Activated CD4-positive, CD25-positive, alpha-beta regulatory T cell (primary cell): ENCODE measurements at places on chromosomes 11 and 22.

DNA sequence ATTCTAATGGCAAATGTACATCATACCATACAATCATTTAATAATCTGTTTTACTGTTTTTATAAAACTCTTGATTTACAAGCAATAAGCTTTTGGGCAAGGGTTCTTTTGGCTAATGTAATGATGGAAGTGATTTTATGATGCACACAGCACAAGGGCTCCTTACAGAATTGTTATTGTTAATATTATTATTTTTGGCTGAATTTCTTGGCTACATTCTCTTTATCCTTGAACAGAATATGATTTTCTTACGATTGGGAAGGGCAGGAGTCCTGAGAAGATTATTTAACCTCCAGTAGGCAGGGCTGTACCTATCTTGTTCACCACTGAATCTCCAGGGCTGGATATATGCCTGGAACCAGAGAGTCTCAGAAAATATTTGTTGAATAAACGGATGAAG lies 70.4 kb upstream of the ARHGAP20 start:
- no peak for DNase-seq

DNA sequence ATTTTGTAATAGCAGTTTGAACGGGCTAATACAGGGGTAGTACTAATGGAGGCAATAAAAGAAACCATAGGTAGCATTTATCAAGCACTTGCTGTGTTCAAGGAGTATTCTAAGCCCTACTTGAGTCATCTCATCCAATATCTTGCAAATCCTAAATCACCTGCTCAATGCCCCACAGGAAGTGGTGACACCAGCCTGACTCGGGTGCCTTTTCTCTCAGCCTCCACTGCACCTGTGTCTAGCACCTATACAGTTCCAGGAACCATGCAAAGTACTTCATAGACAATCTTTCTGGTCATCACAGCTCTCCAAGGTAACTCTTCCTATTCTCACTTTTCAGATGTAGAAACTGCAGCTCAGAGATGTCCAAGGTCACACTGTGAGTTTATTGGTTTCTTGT lies 98.0 kb downstream of the PRR5L start:
- DNase-seq: no peak

DNA sequence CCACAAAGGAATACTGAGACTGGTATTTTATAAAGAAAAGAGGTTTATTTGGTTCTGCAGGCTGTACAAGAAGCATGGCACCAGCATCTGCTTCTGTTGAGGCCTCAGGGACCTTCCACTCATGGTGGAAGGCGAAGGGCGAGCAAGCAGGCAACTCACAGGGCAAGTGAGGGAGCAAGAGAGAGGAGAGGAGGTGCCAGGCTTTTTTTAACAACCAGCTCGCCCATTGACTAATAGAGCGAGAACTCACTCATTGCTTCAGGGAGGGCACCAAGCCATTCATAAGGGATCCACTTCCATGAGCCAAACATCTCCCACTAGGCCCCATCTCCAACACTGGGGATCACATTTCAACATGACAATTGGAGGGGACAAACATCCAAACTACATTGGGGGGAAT lies 1.2 kb downstream of the PTS start:
- DNase-seq: no peak

DNA sequence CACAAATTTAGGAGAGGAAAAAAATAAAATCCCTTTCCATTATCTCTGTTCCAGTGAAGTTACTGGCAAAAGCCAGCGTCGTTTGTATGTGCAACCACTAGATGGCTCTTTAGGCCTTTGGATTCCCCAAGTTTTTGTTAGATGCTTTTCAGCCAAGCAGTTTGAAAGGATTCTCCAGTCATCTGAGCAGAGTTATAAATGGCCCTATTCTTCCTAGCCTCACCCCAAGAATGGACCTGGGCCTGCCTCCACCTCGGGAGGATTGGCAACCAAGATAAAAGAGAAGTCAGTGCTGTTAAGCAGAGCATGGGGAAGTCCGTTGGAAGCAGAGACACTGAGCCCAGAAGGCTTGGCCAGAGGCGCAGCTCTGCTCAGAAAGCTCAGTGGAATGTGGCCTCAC lies 15.4 kb downstream of the FAM181B start:
- no peak for DNase-seq
